ENCODE measurements at places on chromosomes 3 and 15.

DNA sequence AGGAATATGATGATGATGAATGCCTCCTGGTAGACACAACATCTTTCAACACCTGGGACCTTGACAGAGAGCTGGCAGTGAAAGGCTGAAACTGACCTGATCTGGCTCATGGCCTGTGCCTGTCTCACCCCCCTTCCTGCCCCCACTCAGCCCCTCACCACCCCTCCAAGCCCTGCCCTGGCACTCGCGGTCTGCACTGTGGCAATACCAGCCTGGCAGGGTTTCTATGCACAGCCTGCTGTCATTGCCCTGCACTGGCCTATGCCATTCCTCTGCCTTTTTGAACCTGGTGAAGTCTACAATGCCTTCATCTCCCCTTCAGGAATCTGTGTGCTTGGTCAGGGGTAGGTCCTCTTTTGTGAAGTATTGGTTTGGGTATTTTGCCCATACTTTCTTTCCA is 56.5 kb downstream of the ACAD9 start:
- DNase-seq: no peak

DNA sequence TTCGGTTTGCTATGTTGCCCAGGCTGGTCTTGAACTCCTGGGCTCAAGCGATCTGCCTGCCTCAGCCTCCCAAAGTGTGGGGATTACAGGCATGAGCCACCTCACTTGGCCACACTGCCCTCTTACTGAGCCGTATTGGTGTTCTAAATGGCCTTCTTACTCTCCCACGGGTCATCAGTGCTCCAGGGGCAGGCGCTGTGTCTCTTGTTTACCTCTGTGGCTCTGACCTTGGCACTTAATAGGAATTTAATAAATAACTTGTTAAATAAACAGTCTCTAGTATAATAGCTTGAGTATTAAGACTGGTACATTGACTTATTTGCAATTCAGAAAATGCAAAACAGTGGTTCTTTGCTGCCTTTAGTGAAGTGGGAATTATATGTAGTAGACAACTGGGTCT is 13.7 kb downstream of the FLNB start:
- no peak for DNase-seq

- no peak for DNase-seq
Observed at GRCh38 chr15:63672775-63673174, 75.6 kb downstream of the FBXL22 start.

- DNase-seq: no peak
Observed at GRCh38 chr15:100891307-100892012, 11.8 kb downstream of the ALDH1A3 start.

DNA sequence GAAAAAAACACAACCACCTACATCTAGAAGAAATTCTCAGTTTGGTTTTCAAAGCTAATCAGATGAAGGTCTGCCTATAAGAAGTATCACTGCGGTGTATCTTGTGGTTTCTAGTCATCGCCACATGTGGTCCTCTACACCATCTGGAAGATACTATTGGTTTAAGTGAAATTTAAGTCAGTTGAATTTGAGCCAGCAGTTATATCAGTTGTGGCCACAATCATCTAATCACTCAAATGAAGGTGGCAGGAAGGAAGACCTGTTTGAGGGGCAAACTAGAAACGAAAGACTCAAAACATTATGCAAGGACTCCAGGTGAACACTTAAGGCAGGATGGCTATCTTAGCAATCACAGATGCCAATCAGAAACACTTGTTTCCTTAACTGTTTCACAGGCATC is 48.7 kb downstream of the ETV5 start:
- no peak for DNase-seq

GRCh38 chr3:153285194-153285641 is 123.2 kb downstream of the RAP2B start:
- no peak for DNase-seq

- no peak for DNase-seq
Observed at GRCh38 chr3:172853921-172854666, 103.6 kb downstream of the ECT2 start.

GRCh38 chr3:187943677-187944389 is 198.6 kb upstream of the BCL6 start:
- DNase-seq: no peak

DNA sequence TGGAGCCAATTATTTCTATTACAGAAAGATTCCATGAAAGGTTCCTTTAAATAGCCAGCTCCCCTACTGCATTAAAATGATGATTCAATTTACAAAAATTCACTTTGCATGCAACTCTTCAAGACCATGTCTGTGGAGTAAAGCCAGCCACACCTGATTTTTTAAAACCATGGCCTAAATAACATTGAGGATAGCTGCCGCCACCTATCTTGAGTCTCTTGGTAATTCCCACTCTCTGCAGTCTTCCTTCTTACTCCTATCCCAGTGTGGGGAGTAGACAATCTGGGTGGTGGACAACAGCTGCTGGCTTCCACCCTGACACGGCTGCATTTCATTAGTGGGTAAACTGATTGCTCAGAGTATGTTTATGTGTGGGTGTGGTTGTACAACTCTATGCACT is 10.7 kb downstream of the LRTM1 start:
- DNase-seq: no peak

GRCh38 chr15:44550734-44551133 is 13.8 kb downstream of the EIF3J start:
- DNase-seq: no peak

DNA sequence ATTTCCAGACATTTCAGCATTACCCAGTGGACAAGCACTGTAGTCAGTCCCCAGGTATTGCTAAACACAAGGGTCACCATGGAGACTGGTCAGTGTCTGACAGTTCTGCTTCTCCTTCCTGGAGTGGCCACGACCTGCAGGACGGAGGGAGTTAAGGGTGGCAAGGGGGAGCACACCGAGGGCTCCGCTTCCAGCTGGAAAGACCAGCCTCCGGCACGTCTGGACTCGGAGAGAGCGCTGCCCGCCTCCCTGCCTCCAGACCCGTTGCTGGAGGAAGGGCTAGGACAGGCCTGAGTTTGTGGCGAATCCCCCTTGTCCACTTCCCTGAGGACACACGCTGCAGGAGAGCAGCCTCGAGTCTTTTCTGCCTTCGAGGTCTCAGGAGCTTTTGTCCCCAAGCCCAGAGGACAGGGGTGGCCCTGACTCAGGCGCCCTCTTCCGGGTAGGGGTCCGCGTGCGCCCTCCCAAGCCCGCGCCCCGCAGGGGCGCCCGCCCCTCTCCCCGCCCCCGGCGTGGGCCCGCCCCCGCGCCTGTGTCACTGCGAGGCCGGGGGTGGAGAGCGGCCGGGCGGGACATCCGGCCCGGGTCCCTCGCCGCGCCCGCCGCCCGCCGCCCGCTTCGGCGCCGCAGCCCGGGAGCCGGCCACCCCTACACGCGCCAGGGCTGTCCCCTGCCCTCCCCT is at the start of gene CHST14:
TSS of gene CHST14 (plus strand) at position 562 of the 682 bp plus-strand sequence. CDS start 230 bp downstream, outside the sequence.
- DNase-seq: no peak

DNA sequence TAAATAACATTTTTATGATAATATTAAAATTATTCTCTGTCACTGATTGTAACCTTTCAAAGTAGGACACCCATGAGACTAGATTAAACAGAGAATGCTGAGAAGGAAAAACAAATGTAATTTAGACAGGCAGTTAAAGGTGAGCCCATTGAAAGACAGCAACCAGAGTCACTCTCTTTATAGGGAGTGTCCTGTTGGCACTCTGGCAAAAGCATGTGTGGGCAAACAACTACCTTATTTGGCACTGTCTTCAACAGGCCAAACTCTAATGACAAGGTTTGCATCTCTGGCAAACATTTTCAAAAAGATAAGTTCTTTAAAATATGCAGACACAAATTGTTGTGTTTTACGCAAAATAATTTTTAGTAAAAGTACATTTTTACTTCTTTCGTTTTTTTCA is 29.8 kb downstream of the NFKBIZ start:
- no peak for DNase-seq

Measured in NCI-H446 treated with DMSO at 0.1 percent for 48 hours (cell line).